ENCODE measurements at places on chromosomes 4 and X.

DNA sequence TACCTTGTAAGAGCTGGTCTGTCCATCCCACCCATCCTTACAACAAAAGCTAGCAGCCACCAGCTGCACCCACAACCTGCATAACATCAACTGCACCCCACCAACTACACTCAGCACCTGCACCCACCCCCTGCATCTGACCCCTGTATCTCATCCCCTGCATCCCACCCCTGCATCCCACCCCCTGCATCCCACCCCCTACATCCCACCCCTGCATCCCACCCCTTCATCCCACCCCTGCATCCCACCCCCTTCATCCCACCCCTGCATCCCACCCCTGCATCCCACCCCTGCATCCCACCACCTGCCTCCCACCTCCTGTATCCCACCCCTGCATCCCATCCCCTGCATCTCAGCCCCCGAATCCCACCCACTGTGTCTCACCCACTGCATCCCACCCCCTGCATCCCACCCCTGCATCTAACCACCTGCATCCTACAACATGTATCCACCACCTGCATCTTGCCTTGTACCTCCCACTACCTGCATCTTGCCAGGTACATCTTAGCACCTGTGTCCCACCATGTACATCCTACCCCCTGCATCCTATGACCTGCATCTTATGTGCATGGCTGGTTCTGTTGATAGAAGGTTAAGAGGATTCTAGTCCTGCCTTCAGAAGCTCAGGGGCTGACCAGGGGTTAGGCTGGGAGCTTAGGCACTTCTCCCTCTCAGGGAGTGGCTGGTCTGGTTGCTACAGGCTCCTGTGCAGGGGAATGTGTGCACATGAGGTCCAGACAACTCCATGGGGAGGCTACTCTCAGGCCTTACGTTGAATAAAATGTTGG lies 9.4 kb downstream of the TMEM271 start:
- no peak for DNase-seq

DNA sequence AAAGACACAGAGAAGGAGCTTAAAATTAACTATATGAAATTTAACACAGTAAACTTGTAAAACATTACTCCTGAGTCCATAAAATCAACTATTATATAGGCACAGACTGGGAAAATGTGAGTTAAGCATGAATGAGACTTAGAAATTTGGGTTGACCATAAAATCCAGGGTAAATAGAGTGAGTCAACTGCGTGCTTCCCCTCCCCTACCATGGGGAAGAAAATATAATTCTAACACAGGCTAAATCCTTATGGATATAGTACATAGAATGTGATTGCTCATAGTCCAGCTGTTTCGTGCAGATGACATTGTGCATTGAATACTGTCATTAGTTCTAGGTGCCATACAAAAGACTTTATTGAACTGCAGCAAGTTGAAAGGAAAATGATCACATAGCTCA lies 42.2 kb downstream of the KLHL5 start:
- DNase-seq = no peak

DNA sequence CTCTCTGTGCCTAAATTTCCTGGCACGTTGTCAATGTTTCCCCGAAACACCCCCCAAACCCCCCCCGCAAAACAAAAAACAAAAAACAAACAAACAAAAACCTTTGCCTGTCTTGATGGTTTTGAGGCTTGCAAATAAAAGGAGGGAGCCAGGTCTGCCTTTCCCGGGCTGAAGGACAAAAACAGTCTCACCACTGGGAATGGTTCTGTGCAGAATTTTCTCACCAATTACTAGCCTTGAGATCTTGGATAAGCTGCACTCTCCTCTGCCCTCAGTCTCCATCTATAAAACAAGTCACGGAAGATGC lies 15.5 kb downstream of the NKX3-2 start:
- DNase-seq = no peak

DNA sequence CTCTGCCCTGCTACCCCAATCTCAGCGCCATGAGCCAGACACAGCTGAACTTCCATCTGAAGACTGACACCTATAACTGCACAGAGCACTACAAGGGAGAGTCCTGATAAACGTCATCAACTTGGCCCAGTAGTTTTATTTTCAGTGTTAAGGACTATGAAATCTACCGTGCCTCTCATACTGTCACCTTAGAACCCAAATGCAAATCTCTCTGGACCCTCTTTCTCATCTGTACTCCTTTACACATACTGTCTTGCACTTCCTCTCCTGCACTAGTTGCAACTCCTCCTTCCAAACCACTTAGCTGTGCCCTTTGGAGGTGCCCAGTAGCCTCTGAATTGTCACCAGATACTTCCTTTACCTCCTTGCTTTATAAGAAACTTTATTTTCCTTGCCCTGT lies 420.2 kb upstream of the CNKSR2 start:
- DNase-seq = no peak

GRCh38 chrX:129771266-129771995 lies 8.3 kb upstream of the SASH3 start:
- no peak for DNase-seq

DNA sequence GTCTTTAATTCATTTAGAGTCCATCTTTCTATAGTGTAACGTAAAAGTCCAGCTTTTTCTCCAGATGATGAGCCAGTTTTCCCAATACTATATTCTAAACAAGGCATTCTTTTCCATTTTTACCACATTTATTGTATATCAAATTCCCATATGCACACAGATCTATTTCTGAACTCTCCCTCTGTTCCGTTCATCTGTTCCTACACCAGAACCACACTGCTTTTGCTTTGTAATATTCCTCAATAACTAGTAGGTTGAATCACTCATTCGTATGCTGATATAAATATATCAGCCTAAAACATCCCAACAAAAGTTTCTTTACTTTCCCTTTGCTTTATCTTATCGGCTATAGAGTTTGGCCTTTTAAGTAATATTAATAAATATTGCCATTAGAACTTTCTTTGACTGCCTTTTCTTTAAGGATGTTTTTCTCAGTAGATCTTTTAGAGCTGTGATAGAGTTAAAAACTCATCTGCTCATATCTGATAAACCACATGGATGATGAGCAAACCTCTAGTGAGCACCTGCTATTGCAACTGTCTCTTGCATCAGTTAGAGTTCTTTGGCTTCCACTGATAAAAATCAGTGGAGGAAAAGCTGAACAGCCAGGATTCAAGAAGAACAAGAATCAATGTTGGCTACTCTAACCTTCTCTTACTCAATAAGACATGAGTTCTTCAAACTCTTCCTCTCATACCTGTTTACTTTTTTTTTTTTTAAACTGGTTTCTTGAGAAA lies 13.1 kb upstream of the RPL34 start:
- DNase-seq = no peak

- DNase-seq = no peak
Measured at GRCh38 chr4:85681221-85681657, 206.3 kb downstream of the ARHGAP24 start.

- no peak for DNase-seq
Measured at GRCh38 chr4:110610940-110611831, 11.7 kb downstream of the PITX2 start.

- no peak for DNase-seq
Measured at GRCh38 chr4:155392481-155393184, 15.9 kb upstream of the MAP9 start.

GRCh38 chr4:32435308-32435707 lies 1715.1 kb downstream of the PCDH7 start:
- no peak for DNase-seq

DNA sequence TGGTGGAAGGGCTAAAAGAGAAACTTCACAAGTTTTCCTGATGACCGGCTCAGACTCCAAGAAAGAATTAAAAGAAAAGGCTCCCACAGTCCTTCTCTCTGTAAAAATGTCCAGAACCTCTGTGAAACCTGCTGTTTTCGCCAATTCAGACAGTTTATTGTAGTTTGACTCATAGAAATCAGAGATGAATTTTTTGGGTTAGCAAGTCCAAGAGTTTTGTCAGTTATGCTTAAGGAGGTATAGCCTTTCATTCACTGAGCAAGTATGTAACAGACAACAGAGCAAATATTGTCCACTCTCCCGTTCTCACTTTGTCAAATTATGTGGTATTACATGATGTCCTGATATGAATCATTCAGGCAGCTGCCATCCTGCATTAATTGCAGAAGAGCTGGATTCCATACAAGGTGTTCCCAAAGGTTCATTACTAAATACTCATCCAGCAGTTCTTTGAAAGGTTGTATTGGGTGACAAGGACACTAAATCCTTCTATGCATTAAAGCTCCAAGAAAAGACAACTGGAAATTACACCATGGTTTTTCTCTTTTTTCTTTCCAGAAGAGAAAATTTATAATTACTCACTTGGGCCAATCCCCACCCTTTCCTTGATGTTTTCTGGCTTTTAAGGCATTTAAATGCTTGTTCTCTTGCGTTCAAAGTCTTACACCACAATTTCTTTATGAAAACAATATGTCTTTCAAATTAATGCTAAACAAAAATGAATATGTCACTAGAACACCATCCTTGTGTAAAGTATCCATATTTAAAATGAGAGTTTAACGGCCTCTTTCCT lies 30.0 kb upstream of the PLAC1 start:
- DNase-seq = no peak

DNA sequence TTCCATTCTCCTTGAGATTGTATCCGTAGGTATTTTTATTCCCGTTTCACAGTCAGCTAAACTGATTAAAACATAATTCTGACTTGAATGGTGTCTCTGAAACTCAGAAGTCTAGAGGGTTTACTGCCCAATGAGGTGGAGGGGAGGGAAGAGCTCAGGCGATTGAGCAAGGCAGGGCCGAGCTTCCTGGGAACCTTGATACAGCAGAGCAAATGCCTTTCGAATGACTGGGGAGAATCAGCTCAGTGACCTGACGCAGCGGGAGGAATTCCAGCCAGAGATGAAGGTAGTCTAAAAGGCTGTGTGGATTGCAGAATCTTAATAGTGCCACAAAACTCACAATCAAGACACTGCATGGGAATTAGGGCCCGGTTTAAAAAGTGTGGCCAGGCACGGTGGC lies 233.6 kb downstream of the EVC2 start:
- DNase-seq = no peak

- no peak for DNase-seq
Measured at GRCh38 chr4:148067301-148067916, 335.5 kb downstream of the ARHGAP10 start.

GRCh38 chr4:100421361-100421978 lies 96.4 kb downstream of the EMCN start:
- DNase-seq = no peak

- no peak for DNase-seq
Measured at GRCh38 chr4:106039796-106040195, 144.5 kb downstream of the NPNT start.

GRCh38 chr4:23789762-23790161 lies 100.1 kb downstream of the PPARGC1A start:
- DNase-seq = no peak

DNA sequence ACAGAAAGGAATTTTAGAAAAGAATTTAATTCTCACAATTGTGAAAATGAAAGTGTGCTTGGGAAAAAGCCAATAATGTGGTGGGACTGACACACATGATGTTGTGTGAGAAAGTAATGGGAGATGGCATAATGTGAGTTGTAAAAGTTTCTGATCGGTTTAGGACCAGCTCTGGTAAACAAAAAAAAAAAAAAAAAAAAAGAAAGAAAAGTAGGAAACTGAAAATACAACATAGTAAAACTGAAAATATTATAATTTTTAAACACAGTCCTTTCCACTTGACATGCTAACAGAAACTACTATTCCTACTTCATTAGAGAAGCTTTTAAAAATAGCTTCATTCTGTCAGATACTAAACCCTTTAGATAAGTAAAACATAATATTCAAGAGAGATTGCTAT lies 28.2 kb downstream of the RAP1GDS1 start:
- DNase-seq = no peak

DNA sequence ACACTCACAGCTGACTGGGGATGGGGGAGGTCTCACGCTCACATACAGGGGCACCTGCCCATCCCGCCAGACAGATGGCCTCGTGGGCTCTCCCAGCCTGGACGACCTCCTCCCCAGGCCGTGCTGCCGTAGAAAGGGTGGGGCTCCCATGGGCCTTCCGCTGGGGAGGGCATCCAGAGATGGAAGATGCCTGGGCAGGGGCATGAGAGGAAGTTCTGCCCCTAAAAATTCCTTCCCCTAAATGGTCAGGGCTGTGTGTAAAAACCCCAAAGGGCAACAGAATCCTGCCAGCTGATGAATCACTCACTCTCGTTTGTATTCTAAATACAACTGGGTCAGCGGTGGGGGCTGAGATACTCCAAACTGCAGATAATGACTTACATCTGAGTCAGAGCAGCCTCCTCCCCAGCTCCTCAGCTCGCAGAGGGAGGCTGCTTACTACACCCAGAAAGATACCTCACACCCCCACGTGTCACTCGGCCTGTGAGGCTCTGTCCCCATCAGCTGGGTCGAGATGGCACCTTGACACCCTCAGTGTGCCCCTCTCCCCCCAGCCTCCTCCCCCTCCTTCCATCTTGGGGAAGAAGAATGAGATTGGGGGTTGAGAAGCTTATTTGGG lies 10.1 kb downstream of the WDR1 start:
- DNase-seq = peak; percentile 49

GRCh38 chrX:14361435-14361834 lies 167.9 kb upstream of the GLRA2 start:
- DNase-seq = no peak

DNA sequence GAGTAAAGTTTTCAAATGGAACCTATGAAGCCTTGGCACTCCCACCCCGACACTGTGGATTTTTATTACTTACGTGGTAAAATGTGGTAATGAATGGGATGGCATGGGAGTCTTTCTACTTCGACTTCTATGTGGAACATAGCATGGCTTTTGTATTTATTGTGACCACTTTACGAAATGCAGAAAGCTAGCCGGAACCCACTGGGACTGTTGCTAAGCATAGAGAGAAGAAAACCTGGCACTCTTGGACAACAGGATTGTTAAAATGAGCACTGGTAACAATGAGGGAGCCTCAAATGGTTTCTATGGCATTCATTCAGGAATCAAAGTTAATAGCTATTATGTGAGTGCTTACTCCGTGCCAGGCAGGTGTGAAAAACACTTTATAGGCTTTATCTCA lies 113.3 kb downstream of the PDS5A start:
- no peak for DNase-seq

- no peak for DNase-seq
Measured at GRCh38 chrX:136395271-136395670, 92.5 kb upstream of the BRS3 start.

- DNase-seq = no peak
Measured at GRCh38 chr4:153592064-153592463, 92.0 kb upstream of the TLR2 start.

Measured in activated T-helper 1 cell treated with Interleukin-2 at 50 U/mL for 16 hours (primary cell).